ENCODE measurements at places on chromosomes 5 and 9.

- no peak for DNase-seq
Measured at GRCh38 chr5:100108883-100109282, 426.3 kb upstream of the FAM174A start.

DNA sequence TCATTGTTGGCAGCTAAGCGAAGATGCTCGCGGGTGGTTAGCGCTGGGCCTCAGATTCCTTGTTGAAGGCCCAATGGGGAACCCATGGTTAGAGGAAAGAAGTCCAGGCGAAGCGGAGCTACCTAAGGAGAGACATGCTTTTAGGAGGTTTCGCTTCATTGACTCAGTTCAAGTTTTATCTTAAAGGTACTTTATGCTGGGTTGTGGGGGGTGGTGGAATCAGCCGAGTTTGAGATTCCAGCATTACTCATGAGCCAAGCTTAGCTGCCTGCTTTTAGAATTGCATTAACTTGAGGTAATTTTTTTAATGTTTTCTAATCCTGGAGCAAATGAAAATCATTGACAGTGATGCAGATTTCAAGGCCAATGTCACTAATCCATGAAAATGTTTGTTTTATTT is 16.1 kb downstream of the MEGF10 start:
- no peak for DNase-seq

GRCh38 chr5:156687514-156687913 is 162.6 kb upstream of the PPP1R2B start:
- no peak for DNase-seq

- DNase-seq, result no peak
Measured at GRCh38 chr5:8060235-8060952, 191.4 kb downstream of the MTRR start.

DNA sequence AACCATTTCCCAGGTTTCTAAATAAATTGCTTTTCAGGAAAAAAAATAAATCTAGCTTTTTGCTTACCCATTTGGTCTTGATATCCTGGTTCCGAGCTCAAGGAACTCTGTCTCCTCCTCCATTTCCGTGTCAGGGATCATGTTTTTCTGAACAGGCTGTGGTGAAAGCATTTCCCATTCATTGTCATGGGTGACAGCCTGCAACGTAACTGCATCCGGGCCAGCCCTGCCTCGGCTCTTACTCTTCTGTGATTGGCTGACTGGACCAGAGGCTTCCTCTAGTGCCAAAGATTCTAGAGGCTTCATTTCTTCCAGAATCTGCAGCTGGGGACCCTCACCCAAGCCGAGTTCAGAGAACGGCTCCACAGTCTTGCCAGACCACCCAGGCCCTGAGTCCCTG is 61.0 kb upstream of the PCA3 start:
- DNase-seq, result no peak

DNA sequence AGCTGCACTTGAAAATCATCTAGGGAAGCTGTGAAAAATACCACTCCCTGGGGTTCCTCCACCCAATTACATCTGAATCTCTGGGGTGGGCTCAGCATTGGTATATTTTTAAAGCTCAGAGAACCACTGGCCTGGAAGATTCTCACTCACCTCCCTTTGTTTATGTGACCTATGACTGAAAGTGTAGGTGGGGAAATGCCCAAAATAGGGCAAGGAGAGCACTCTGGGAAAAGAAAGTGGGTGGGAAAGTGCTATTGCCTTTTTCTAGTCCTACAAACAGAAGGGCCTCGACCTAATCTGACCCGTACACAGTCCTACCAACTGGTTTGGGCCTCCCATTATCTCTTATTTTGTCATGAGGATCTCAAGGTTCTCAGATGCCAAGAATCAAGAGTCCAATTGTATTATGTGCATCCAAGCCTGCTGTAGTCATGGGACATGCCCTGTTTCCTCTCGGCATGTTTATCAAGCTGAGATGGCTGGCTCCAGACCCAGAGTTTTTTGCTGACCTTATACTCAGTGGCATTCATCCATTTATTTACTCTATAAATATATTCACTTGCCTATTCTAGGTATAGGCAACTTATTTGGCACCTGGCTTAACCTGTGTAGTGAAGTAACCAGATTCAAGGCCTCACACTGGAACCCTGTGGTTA is 483.7 kb downstream of the ENC1 start:
- no peak for DNase-seq

DNA sequence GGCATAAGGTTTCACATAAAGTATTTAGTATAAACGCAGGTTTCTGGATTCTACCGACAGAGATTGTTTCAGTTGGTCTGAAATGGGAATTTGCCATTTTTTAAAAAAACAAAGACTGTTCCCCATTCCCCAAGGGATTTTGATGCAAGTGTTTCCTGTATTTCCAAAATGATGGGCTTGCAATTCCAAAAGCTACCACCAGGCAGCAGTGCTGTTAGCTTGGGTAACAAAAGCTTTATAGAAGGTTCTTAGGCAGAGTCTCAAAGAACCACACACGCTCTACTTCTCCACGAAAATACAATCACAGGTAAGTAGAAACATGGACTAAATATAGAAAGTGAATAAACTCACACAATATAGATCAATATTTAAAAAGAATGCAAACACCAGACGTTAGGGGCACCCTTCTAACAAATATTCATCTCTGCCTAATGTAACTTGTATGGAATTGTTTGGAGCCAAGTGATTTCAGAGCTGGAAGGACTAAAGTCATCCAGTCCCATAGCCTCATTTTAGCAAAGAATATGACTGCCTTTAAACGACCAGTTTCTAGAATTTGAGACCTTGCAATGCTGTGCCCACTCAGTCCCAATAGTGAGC is 154.3 kb downstream of the SPOCK1 start:
- no peak for DNase-seq

DNA sequence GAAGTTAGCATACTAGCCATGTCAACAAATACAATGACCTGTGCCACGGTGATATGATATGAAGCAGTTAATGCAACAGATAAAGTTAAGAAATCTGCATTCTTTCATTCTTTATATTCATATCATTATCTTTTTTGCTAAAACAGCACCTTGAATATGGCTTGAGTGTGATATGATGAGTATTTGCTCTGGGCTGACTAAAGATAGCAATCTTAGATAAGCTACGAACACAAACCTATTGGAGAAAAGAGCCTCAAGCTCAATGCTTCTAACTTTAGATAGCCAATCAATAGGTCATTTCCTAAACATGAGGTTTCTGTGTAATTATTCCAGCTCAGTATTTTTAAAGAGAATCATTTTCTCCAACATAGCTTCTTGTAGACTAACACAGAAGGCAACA is 61.7 kb downstream of the NR2F1 start:
- DNase-seq, result no peak

GRCh38 chr5:159978358-159978757 is 30.6 kb upstream of the TTC1 start:
- DNase-seq, result no peak

GRCh38 chr5:160769301-160769700 is 82.7 kb downstream of the ATP10B start:
- DNase-seq, result no peak

DNA sequence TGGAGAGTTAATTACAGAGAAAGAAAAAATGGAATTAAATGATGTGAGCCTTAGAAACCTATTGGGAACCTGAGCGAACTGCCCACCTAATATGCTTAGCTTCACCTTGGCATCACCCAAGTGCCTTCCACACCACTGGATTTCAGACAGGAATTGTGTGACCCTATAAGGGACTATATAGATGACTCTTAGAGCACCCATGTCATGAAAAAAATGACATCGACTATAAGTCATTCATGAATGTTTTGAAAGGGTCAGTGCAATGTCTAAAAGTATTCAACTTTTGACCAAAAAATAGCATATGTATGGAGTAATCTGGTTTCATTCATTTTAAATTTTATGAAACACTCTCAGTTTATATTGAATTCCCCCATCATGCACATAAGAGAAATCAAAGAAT is 81.6 kb upstream of the PRRC1 start:
- no peak for DNase-seq

DNA sequence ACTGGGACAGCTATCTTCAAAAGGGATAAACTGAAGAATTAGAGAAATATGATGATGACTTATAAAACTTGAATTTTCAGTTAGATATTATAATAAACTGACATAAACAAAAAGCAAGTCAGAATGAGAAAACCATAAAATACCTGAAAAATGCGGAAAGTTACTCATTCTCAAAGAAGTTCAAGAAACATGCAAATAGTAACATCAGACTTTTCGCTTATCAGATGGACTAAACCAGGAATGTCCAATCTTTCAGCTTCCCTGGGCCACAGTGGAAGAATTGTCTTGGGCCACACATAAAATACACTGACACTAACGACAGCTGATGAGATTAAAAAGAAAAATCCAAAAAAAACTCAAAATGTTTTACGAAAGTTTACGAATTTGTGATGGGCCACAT is 53.9 kb downstream of the DROSHA start:
- DNase-seq, result no peak

DNA sequence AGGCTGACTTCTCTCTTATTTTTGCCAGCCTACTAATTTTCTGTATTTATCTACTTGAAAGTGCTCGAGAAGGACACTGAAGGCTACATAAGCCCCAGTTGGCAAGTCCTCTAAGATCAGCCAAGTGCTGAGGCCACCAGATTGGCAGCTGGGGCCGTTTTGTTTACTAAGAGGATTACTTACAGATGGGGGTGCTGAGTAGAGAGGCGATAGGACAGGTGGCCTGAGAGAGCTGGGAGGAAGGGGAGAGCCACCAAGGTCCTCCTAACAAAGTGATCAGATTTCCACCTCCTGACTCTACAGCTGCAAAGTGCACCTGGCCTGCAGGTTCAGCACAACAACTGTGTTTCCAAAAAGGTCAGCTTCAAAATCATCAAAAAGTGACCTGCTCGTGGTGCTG is 32.9 kb downstream of the FRMD3 start:
- DNase-seq, result no peak

- no peak for DNase-seq
Measured at GRCh38 chr9:70964861-70965260, 156.6 kb downstream of the TRPM3 start.

DNA sequence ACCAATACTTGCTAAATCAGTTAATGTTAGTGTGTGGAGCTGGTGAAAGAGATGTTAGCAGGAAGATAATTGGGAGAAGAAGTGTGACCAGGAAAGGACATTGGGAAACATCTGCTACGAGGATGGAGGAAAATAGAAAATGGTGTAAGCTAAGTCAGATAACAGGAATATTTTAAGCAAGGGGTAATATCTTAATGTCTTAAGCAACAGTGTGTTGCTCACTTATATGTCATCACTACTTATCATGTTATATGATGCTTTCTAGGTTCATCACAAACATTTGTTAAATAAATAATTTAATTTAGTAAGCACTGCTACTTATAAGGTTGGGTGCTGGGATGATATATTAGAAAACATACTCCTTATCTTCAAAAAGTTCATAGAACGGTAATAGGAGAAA is 326.1 kb downstream of the EDIL3 start:
- no peak for DNase-seq

DNA sequence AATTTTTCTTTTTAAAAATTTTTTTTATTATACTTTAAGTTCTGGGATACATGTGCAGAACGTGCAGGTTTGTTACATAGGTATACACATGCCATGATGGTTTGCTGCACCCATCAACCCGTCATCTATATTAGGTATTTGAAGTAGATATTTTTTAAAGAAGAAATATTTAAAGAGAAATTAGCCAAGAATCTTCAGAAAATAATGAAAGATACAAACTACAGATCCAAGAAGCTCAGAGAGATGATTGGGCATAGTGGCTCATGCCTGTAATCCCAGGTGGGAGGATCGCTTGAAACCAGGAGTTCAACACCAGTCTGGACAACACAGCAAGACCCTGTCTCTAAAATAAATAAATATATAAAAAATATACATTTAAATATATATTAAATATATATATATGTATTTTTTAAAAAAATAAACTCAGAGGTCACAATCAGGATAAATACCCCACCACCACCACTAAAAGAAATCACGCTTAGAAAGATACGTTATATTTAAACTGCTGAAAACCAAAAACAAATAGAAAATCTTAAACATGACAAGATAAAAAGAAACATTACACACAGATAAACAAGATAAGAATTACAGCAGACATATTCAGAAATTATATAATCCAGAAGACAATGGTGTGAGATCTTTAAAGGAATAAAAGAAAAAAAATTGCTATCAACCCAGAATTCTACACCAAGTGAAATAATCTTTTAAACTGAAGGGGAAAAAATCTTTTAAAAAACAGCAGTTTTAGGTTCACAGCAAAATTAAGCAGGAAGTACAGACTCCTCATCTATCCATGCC is 57.5 kb downstream of the CSF2 start:
- DNase-seq, result no peak

DNA sequence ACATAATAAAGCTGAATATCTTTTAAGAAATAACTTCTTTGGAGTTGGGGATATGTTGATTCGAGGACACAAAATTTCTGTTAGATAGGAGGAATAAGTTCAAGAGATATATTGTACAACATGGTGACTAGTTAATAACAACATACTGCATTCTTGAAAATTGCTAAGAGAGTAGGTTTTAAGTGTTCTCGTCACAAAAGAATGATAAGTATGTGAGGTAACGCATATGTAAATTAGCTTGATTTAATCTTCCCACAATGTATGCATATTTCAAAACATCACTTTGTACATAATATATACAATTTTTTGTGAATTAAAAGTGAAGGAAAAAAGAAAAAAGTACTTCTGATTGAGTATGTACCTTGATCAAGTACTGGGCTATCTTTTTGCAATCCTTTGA is 428.0 kb upstream of the TRPC7 start:
- DNase-seq, result no peak

DNA sequence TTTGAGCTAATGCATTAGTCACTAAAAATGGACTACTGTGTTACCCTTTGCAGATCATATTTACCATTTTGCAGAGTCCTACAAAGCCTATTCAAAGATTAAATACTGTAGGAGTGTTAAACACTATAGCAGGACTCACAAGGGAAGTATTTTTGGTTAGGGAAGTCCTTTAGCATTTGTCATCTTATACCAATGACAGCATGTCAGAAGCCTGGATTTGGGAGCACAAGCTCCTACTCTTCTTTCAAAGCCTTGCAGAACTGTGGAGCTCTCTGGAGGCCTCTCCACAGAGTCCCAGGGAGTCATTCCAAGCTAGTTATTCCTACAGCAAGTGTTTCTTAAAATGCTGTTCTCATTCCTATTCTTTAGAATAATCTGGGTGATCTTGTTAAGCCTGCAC is 288.8 kb downstream of the PIK3R1 start:
- DNase-seq, result no peak

- no peak for DNase-seq
Measured at GRCh38 chr5:140591747-140592372, 27.2 kb downstream of the SLC35A4 start.

- DNase-seq, result no peak
Measured at GRCh38 chr9:123278361-123278760, 10.0 kb upstream of the STRBP start.

- no peak for DNase-seq
Measured at GRCh38 chr5:74660140-74660539, 19.6 kb upstream of the ENC1 start.

Measured in brain pericyte (primary cell).